ENCODE measurements at places on chromosomes 4 and X.
A peak's percentile ranks its signal among the peaks of the same experiment; 100 is the strongest.

DNA sequence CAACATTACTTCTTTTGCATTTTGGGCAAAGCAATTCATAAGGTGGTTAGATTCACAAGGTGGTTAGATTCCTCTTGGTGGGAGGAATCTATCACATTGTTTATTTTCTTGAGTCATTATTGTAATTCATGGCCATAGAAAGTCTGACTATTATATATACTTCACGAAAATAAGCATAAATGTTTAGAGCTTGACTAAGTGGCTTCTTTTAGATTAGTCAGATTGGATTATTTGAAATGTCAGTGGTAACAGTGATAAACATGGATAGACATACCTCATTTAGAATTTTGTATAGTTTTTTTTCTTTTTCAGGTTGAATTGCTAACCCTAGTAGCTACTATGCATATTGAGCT is 24.9 kb upstream of the DYNLT3 start:
- DNase-seq, result no peak

DNA sequence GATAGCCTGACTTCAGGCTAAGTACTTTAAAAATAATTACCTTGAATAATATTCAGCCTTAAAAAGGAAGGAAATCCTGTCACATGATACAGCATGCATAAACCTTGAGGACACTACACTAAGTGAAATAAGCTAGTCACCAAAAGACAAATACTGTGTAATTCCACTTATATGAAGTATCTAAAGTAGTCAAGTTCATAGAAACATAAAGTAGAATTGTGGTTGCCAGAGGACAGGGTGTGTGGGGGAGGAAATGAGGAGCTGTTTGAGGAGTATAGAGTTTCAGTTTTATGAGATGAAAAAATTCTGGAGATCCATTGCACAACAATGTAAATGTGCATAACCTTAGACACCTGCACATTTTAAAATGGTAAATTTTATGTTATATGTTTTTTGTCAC is 5.6 kb upstream of the STPG2 start:
- no peak for DNase-seq

DNA sequence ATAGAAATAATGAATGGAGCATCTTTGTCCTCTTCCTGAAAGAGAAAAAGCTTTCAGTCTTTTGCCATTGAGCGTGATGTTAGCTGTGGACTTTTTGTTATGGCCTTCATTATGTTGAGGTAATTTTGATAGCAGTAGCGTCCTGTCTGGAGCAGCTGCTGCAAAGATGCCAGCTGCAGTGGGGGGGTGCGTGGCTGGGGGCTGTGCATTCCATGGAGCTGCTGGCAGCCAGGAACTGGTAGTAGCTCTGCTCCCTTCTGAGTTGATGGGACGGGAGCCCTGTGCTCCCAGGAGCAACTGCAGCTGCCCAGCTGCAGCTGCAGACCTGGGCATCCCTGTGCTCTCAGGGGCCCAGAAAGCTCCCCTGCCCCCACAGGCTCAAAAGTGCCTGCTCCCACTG is 50.4 kb downstream of the CCDC160 start:
- no peak for DNase-seq

DNA sequence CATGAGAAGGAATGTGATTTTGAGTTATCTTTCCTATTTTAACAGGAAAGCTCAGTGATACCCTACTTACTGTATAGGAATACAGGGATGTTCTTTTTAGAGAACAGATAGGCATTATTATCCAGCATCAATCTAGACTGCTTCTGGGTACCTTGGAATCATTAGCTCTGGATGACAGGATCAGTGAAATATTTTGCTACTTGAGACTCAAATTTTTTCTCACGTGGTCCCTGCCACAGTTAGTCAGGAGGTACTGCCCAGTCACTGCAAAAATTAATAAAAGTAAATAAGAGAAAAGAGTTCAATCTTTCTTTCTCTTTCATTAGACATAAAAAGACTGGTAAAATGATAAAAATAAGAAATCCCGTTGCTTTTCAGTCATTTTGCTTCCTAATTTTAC is 5.5 kb downstream of the ZNF827 start:
- no peak for DNase-seq

- no peak for DNase-seq
Observed at GRCh38 chrX:68945081-68945602, 116.3 kb downstream of the EFNB1 start.

DNA sequence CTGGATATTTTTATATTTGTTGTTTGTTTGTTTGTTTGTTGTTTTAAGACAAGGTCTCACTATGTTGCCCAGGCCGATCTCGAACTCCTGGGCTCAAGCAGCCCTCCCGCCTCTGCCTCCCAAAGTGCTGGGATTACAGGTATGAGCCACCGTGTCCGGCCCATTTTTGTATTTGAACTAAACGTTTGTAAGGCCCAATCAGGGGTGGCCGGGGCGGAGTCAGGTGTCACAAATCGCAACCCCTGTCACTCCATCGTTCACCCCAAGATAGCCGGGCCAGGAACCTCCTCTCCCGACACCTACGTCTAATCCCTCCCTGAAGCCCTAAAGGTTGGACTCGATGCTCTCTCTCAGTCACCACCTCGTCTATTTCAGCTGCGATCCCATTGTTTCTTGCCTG is 722 bp upstream of the EFHC2 start:
- no peak for DNase-seq

GRCh38 chr4:2266181-2266580 is 4.3 kb upstream of the MXD4 start:
- no peak for DNase-seq

DNA sequence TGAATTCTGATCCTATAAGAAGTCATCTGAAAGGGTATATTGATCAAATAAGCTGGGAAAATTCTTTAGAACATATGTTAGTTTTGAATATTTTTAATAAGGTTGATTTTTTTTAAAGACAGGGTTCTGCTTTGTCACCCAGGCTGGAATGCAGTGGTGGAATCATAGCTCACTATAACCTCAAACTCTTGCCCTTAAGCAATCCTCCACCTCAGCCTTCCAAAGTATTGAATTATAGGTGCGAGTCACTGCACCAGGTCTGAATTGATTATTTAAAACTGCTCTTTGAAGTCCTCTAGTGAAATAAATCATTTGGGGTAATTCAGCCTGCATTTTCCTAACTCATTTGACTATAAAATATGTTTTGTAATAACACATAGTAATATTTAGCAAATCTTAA is 812.3 kb downstream of the PDHA2 start:
- no peak for DNase-seq

DNA sequence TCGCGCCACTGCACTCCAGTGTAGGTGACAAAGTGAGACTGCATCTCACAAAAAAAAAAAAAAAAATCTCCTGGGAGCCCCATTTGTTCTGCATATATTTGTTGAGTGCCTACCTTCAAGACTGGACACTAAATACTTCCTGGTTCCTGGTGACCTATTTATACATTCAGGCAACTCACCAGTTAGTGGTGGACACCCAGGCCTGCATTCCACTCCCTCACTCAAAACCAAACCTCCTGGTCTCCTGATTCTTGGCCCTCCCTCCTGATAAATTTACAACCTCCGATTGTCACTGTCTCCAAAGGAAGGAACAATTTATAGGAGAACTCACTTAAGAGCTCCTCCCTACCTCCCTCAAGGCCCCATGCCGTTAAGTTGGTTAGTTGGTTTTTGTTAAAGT is 3.1 kb downstream of the SYAP1 start:
- DNase-seq, result no peak

DNA sequence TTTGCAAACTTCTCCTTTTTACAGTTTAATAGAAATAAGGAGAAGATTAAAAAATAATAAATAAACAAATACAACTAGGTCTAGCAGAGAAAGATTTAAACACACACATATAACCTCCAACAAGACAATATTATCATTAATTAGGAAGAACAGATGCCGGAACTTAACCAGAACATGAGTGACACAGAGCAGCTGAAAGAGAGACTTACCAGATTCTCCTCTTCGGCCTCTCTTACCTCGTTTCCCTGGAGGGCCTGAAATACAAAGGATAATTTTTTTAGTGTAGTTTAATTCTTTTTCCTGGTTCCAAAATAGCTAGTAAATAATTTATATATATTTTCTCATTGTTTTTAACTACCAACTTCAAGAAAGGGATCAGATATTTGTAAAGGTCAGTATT is 252.5 kb downstream of the COL25A1 start:
- DNase-seq, result no peak

- DNase-seq, result no peak
Observed at GRCh38 chr4:182242787-182243186, 415 bp upstream of the TENM3 start.

- peak; percentile 11 for DNase-seq
Observed at GRCh38 chr4:166091912-166092510, 219.0 kb downstream of the TLL1 start.

DNA sequence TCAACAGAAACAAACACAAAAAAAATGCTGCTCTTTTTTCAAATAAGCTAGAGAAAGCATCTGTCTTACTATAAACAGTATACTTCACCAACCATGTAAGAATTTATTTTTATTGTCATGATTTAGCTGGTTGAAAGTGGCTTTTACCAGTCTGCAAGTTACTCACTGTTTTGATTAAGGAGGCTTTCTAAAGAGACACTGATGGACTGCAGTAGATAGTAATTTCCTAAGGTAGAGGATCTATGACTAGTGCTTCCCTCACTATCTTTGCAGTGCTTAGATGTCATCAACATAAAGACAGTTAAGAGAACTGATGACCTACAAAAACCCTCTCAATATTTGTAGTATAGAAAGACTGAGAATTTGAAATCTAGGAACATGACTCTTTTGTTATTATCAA is 846.2 kb upstream of the AGA start:
- DNase-seq, result no peak

- no peak for DNase-seq
Observed at GRCh38 chr4:151013944-151014343, 1.1 kb downstream of the LRBA start.

DNA sequence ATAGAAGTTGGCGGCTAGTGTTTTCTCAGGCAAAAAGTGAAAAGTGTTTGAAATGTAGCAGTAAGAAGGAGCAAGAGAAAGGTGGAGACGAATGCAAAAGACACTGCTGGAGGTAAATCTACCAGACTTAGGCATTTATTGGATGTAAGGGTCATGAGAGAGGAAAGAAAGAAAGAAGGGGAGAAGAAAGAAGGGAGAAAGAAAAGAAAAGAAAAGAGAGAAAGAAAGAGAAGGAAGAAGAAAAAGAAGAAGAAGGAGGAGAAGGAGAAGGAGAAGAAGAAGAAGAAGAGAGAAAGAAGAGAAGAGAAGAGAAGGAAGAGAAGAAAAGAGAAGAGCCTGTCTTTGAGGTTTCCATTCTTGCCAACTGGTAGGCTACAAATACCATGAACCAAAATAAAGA is 31.2 kb downstream of the OPHN1 start:
- no peak for DNase-seq
